ENCODE measurements at places on chromosomes 11 and 22.

- no peak for DNase-seq
- H3K36me3 ChIP-seq = no peaks in the 10 kb centered on the region
- H3K27ac ChIP-seq = no peak overlapping the region
- H3K4me1 ChIP-seq = no peaks in the 10 kb centered on the region
These were observed 17.9 kb upstream of the ADA2 start for GRCh38 chr22:17237038-17237668.

DNA sequence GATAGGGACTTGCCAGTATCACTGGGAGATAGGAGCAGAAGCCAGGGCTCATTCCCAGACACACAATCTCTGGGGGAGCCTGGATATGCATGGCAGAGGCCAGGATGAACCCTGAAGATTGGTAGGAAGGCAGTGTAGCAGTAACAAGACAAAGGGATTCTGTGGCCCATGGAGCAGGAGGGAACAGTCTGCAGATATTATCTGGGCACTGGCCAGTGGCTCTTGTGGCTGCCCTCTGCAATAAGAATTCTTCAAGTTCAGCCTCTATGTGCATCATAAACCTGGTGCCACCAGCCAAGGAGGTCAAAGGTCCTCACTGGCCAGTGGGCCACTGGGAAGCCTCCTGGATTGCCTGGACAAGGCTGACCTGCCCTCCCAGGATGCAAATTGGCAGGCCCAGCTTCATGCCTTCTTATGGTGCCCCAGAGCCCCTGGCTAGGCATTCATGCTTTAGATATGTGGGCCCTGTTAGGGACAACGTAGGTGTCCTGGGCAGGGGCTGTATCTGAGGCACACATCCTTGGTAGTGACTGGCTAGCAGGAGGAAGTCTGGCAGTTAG is 29.2 kb downstream of the KCNQ1OT1 start:
- H3K4me3 ChIP-seq = no peak overlapping the region
- peaks cover 24% of the 10 kb centered on the region for H3K4me1 ChIP-seq
- H3K36me3 ChIP-seq = no peaks in the 10 kb centered on the region
- no peaks in the 10 kb centered on the region for H3K27me3 ChIP-seq
- no peak overlapping the region for H3K27ac ChIP-seq

- H3K27me3 ChIP-seq = no peaks in the 10 kb centered on the region
- no peak overlapping the region for H3K4me3 ChIP-seq
- no peak overlapping the region for H3K27ac ChIP-seq
- no peaks in the 10 kb centered on the region for H3K36me3 ChIP-seq
- no peak for DNase-seq
These were observed 128.4 kb downstream of the RCN1 start for GRCh38 chr11:32219320-32219719.

GRCh38 chr11:10294290-10294953 is 403 bp upstream of the SBF2 start:
- no peaks in the 10 kb centered on the region for H3K36me3 ChIP-seq
- H3K4me1 ChIP-seq = peaks cover 6% of the 10 kb centered on the region
- H3K27me3 ChIP-seq = no peaks in the 10 kb centered on the region
- DNase-seq = peak; percentile 43
- peak overlapping the region; percentile 92 for H3K4me3 ChIP-seq

GRCh38 chr22:47615051-47615450 is 852.6 kb downstream of the TBC1D22A start:
- H3K4me3 ChIP-seq = no peak overlapping the region
- no peak for DNase-seq
- H3K4me1 ChIP-seq = no peaks in the 10 kb centered on the region

- no peaks in the 10 kb centered on the region for H3K4me1 ChIP-seq
- H3K27me3 ChIP-seq = no peaks in the 10 kb centered on the region
- H3K27ac ChIP-seq = no peak overlapping the region
These were observed 12.6 kb downstream of the TECTA start for GRCh38 chr11:121113611-121114010.

- no peak overlapping the region for H3K27ac ChIP-seq
- H3K4me3 ChIP-seq = no peak overlapping the region
- no peaks in the 10 kb centered on the region for H3K27me3 ChIP-seq
- H3K4me1 ChIP-seq = no peaks in the 10 kb centered on the region
- no peaks in the 10 kb centered on the region for H3K36me3 ChIP-seq
- DNase-seq = no peak
These were observed 129.0 kb downstream of the NECTIN1 start for GRCh38 chr11:119599864-119600541.

DNA sequence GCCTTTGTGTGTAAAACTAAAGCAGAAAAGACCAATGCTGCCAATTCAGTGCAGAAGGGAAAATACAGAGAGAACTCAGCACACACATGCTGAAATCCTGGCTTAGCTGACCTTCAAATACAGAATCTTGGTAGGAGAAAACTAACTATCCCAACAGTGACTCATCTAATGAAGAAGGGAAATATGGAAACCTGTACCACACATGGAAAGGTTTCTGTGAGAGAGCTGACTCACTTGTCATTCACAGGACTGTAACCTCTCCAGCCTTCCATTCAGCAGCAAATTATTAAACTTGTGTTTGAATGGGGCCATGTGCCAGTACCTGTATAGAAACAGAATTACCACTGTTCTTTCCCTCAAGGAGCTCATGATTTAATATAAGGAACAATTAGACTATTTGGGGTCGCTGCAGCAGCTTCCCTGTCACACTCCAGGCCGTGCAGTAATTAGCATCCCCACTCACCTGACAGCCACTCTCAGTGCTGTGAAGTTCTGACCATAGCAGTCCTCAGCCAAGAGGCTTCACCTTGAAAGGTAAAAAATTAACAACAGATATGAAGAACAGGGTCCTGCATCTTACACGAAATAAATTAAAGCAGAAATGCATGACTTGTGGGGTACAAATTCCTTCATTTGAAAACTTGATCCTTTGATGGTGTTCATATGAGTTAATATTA is 53.9 kb downstream of the MSANTD4 start:
- DNase-seq = no peak
- H3K4me3 ChIP-seq = no peak overlapping the region

DNA sequence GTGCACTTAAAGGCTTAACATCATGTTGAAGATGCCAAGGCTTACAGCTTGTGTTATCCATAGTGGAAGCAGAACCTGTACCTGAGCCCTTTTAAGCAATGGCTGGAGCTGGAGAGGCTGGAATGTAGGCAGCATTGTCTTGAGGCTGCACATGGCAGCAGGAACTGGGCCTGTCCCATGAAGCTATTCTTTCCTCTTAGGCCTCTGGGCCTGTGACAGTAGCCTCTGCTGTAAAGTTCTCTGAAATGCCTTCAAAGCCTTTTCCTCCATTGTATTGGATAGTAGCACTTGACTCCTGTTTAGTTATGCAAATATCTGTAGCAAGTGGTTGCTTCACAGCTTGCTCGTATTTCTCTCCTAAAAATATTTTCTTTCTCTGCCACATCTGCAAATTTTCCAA is 127.4 kb upstream of the ANO5 start:
- H3K27me3 ChIP-seq = no peaks in the 10 kb centered on the region
- DNase-seq = no peak
- H3K4me3 ChIP-seq = no peak overlapping the region
- no peak overlapping the region for H3K27ac ChIP-seq
- no peaks in the 10 kb centered on the region for H3K36me3 ChIP-seq
- no peaks in the 10 kb centered on the region for H3K4me1 ChIP-seq

GRCh38 chr11:67666303-67666645 is 8.1 kb downstream of the ALDH3B2 start:
- no peak for DNase-seq
- no peaks in the 10 kb centered on the region for H3K36me3 ChIP-seq
- H3K27ac ChIP-seq = no peak overlapping the region
- H3K4me3 ChIP-seq = no peak overlapping the region

- H3K27ac ChIP-seq = no peak overlapping the region
- no peak overlapping the region for H3K4me3 ChIP-seq
- H3K27me3 ChIP-seq = no peaks in the 10 kb centered on the region
- no peaks in the 10 kb centered on the region for H3K4me1 ChIP-seq
These were observed 51.0 kb downstream of the MTNR1B start for GRCh38 chr11:93020248-93021046.

DNA sequence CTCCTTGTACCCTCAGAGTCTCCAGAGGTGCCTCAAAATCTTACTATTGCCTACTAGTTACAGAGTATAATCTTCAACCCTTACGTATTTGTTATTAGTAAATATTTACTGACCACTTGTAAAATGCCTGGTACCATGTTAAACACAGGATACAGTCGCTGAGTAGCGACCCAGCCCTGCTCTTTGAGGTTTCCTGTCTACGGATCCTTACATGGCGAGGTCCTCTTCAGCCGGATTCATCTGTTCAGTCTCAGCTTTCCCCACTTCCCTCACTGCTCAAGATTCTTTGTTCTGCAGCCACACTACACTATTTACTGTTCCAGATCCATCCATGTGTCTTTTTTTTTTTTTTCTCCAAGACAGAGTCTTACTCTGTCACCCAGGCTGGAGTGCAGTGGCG is 13.2 kb upstream of the TTC36 start:
- H3K4me1 ChIP-seq = no peaks in the 10 kb centered on the region
- H3K36me3 ChIP-seq = peaks cover 83% of the 10 kb centered on the region
- no peak for DNase-seq
- no peaks in the 10 kb centered on the region for H3K27me3 ChIP-seq
- H3K4me3 ChIP-seq = no peak overlapping the region

DNA sequence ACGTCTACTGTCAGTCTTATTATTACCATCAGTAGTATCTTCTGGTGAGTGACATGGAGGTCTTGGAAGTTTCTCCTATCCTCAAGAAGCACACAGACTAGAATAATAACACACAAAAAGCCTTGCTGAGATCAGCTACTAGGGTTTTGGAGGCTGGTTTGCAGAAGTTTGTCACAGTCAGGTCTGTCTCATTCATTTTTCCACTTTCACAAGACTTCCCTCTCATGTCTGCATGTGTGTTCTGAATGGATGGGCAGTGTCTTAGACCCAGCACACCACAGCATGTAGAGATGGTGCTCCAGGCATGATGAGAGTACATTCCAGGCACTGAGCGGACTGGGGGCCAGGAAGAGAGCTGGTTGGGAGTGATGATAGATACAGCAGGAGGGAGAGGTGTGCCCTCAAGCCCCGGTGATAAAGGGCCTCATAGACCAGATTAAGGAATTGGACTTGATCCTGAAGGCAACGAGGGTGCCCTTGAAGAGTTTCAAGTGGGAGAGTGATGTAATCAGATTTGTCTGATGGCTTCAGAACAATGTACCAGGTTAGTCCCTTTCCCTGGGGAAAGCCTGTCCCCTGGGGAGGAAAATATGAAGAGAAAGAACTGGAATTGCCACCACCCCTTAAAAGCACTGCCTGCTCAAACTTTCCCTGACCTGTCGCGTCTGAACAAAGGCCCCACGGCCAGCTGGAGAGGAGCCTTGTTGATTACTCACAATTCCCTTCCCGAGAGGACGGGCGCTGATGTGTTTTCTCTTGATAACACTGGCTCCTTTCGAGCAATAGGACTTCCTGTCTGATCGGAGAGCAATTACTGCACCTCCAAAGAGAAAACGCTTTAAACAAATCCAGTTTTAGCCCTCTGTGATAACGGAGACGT is 45.1 kb upstream of the LMO2 start:
- H3K27ac ChIP-seq = peak overlapping the region; percentile 70
- DNase-seq = peak; percentile 32
- no peaks in the 10 kb centered on the region for H3K4me1 ChIP-seq
- H3K4me3 ChIP-seq = no peak overlapping the region
- H3K27me3 ChIP-seq = no peaks in the 10 kb centered on the region

GRCh38 chr11:17700991-17701390 is 18.4 kb upstream of the MYOD1 start:
- no peak overlapping the region for H3K4me3 ChIP-seq
- no peak for DNase-seq
- H3K27me3 ChIP-seq = no peaks in the 10 kb centered on the region
- no peaks in the 10 kb centered on the region for H3K4me1 ChIP-seq

- no peak overlapping the region for H3K4me3 ChIP-seq
- H3K4me1 ChIP-seq = no peaks in the 10 kb centered on the region
- H3K27me3 ChIP-seq = no peaks in the 10 kb centered on the region
- no peak overlapping the region for H3K27ac ChIP-seq
- no peak for DNase-seq
These were observed 643.8 kb upstream of the KIRREL3 start for GRCh38 chr11:127644366-127644765.

GRCh38 chr11:33959855-33960400 is 68.1 kb upstream of the LMO2 start:
- no peaks in the 10 kb centered on the region for H3K27me3 ChIP-seq
- no peak overlapping the region for H3K27ac ChIP-seq
- no peak for DNase-seq
- no peaks in the 10 kb centered on the region for H3K4me1 ChIP-seq

- DNase-seq = no peak
- H3K27me3 ChIP-seq = no peaks in the 10 kb centered on the region
- no peak overlapping the region for H3K27ac ChIP-seq
- no peak overlapping the region for H3K4me3 ChIP-seq
These were observed 12.4 kb downstream of the TTC38 start for GRCh38 chr22:46280063-46280817.

GRCh38 chr22:22943521-22944267 is 56.1 kb downstream of the IGLL5 start:
- DNase-seq = no peak
- no peaks in the 10 kb centered on the region for H3K36me3 ChIP-seq
- no peaks in the 10 kb centered on the region for H3K4me1 ChIP-seq
- H3K4me3 ChIP-seq = no peak overlapping the region

DNA sequence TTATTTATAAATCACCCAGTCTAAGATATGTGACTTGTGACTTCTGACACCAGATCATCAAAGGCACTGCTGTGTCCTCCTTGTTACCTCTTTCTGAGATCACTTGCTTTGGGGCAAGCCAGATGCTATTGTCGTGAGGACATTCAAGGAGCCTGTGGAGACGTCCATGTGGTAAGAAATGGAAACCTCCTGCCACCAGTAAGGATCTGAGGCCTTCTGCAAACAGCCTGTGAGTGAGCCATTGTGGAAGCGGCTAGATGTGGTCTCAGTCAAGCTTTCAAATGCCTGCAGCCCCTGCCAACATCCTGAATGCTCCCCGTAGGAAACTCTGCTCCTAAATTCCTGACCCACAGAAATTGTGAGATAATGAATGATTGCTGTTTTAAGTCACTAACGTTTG is 11.7 kb upstream of the RDX start:
- no peak for DNase-seq
- H3K4me3 ChIP-seq = no peak overlapping the region
- no peak overlapping the region for H3K27ac ChIP-seq
- H3K27me3 ChIP-seq = no peaks in the 10 kb centered on the region
- H3K4me1 ChIP-seq = peaks cover 8% of the 10 kb centered on the region
- H3K36me3 ChIP-seq = no peaks in the 10 kb centered on the region

GRCh38 chr11:2097356-2097997 is 41.7 kb downstream of the IGF2 start:
- peaks cover 11% of the 10 kb centered on the region for H3K4me1 ChIP-seq
- H3K27me3 ChIP-seq = no peaks in the 10 kb centered on the region
- no peak overlapping the region for H3K4me3 ChIP-seq
- DNase-seq = peak; percentile 22

DNA sequence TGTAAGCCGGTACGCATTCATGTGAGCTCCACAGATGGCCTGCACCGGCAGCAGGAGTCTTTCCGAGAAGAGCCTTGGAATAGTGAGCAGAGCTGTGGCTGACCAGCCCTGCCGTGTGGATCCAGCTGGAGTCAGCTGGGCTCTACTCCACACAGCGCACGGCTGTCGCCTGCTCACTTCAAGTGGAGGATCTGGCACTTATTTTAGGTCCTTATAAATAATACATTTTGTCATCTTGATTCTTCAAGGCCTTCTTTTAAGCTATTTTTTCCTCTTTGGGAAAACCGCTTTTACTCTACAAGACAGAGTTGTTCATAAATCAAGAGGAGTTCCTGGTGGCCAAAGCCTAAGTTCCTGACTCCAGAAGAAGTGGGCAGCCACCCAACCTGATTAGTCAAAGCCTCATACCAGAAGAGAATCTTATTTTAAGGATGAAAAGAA is 93.8 kb downstream of the KCNC1 start:
- DNase-seq = no peak
- no peaks in the 10 kb centered on the region for H3K4me1 ChIP-seq
- no peaks in the 10 kb centered on the region for H3K27me3 ChIP-seq
- no peak overlapping the region for H3K27ac ChIP-seq
- no peaks in the 10 kb centered on the region for H3K36me3 ChIP-seq

Data from thyroid gland (tissue), 4 donors.